ENCODE measurements at places on chromosomes 5 and 9. TPM values are rescaled to one million over a fixed set of nuclear protein-coding genes. Genes with fewer than 3 reads are reported as not detected.

TMEM167A gene
- total RNA-seq, result 28.2 TPM

PCDHGA7 gene
- total RNA-seq, result 2.0 TPM

ENG gene
- total RNA-seq, result 11.1 TPM

AJM1 gene
- 3.5 TPM for total RNA-seq

PCDHGB6 gene
- total RNA-seq, result 1.7 TPM

DNA sequence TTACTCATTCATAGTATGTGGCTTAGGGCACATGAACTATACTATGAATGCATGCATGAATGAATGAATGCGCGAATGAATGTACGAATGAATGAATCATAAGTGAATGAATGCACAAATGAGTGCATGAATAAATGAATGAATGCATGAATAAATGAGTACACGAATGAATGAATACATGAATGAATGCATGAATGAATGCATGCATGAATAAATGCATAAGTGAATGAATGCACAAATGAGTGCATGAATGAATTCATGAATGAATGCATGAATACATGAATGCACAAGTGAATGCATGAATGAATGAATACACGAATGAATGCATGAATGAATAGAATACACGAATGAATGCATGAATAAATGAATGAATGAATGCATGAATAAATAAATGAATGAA lies 52.5 kb upstream of the FCN1 start:
- DNase-seq, result no peak
- no peak overlapping the region for H3K27ac ChIP-seq
- H3K4me3 ChIP-seq, result no peak overlapping the region
- H3K4me1 ChIP-seq, result no peaks in the 10 kb centered on the region
- H3K27me3 ChIP-seq, result no peaks in the 10 kb centered on the region

DNA sequence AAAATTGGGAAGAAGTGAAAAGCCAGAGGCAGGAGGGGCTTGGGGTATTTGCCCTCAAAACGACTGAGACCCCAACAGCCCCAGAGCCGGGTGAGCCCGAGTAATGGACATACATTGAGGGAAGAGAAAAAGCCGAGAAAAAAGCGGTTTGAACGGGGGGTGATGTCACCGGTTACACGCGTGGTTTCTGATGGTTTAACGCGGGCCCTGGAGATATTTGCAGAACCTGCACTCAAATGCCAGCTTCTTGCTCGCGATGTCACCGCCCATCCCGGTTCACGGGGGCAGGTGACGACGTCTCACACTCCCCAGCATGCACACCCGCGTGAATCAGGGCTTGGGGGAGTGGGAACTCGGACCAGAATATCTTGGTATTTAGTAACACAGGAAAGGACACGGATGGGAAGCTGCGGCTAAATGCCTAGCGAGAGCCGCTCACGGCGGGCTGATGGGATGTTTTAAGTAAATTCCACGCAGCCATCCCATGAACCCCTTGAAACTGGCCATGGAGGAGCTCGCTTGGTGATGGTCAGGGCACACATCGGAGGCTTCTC lies 102.0 kb upstream of the RAPGEF1 start:
- no peak for DNase-seq
- H3K36me3 ChIP-seq, result no peaks in the 10 kb centered on the region
- no peaks in the 10 kb centered on the region for H3K27me3 ChIP-seq
- H3K4me1 ChIP-seq, result no peaks in the 10 kb centered on the region
- no peak overlapping the region for H3K4me3 ChIP-seq
- H3K27ac ChIP-seq, result no peak overlapping the region

- H3K4me3 ChIP-seq, result no peak overlapping the region
- no peaks in the 10 kb centered on the region for H3K4me1 ChIP-seq
- H3K36me3 ChIP-seq, result no peaks in the 10 kb centered on the region
Measured at GRCh38 chr5:160367261-160367660, 3.2 kb downstream of the C1QTNF2 start.

- H3K27ac ChIP-seq, result no peak overlapping the region
- H3K4me1 ChIP-seq, result no peaks in the 10 kb centered on the region
- DNase-seq, result no peak
- no peaks in the 10 kb centered on the region for H3K36me3 ChIP-seq
Measured at GRCh38 chr5:127355337-127355736, 64.7 kb downstream of the MEGF10 start.

- no peak overlapping the region for H3K4me3 ChIP-seq
- no peaks in the 10 kb centered on the region for H3K36me3 ChIP-seq
- no peak for DNase-seq
- no peaks in the 10 kb centered on the region for H3K27me3 ChIP-seq
Measured at GRCh38 chr9:128412120-128412790, 8.4 kb upstream of the CERCAM start.

DNA sequence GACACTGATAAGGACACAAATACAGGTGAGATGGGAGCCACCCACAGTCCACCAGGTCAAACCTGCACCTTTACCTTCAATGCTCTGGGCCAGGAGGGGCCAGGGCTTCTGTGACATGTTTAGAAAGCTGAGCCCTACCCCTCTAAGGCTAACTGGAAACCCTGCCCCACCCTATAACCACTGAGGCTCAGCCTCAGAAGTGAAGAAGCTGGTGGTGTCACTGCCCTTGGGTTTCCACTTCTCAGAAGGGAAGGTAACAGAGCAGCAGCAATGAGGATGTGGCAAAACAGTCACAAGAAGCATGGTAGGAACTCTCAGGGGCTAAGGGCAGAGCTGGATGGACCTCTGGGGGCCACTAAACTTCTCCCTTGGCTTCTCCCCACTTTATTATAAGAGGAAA lies 6.0 kb downstream of the PDGFRB start:
- H3K36me3 ChIP-seq, result no peaks in the 10 kb centered on the region
- H3K4me1 ChIP-seq, result no peaks in the 10 kb centered on the region
- no peak for DNase-seq
- no peak overlapping the region for H3K4me3 ChIP-seq

DNA sequence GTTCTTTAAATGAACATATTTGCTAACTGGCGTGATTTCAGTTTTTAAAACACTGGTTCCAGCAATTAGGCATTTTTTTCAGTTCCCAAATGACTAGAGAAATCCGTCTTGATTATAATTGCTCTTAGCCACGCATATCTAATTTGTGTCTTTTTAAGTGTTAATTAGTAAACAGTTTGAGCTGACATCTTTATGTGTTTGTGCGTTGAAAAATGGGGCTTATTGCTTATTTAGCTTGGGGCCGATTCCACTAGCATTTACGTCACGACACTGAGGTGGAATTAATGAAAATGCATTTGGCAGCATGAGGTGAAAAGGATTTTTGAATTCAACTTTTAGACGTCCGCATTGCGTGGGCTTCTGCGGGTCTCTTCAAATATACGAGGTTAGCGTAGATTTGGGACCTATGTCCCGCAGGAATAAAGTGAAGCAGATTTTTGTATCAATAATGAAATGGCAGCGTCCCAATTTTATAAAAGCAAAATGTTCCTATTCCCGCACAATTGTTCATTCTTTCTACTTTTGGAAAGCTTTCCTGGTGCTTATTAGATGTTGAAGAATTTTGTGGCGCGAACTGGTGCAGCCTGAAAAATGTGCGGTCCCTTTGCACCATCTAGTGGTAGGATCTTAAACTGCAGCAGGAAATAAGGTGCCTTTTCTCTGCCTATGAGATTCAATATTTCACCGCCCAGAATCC lies 122.7 kb upstream of the LMX1B start:
- DNase-seq, result no peak
- no peaks in the 10 kb centered on the region for H3K27me3 ChIP-seq
- no peaks in the 10 kb centered on the region for H3K4me1 ChIP-seq
- no peaks in the 10 kb centered on the region for H3K36me3 ChIP-seq
- no peak overlapping the region for H3K4me3 ChIP-seq

GRCh38 chr9:21597284-21597683 lies 115.2 kb upstream of the IFNE start:
- DNase-seq, result no peak
- H3K4me1 ChIP-seq, result no peaks in the 10 kb centered on the region
- H3K4me3 ChIP-seq, result no peak overlapping the region
- no peaks in the 10 kb centered on the region for H3K27me3 ChIP-seq

- no peaks in the 10 kb centered on the region for H3K36me3 ChIP-seq
- H3K4me3 ChIP-seq, result no peak overlapping the region
- H3K27ac ChIP-seq, result no peak overlapping the region
- H3K4me1 ChIP-seq, result no peaks in the 10 kb centered on the region
- H3K27me3 ChIP-seq, result no peaks in the 10 kb centered on the region
- no peak for DNase-seq
Measured at GRCh38 chr9:72871685-72872084, 81.2 kb downstream of the ALDH1A1 start.

GRCh38 chr5:36031223-36031622 lies 35.5 kb downstream of the UGT3A2 start:
- no peaks in the 10 kb centered on the region for H3K27me3 ChIP-seq
- no peak overlapping the region for H3K27ac ChIP-seq
- no peak overlapping the region for H3K4me3 ChIP-seq
- DNase-seq, result no peak
- no peaks in the 10 kb centered on the region for H3K36me3 ChIP-seq
- H3K4me1 ChIP-seq, result no peaks in the 10 kb centered on the region

- H3K27me3 ChIP-seq, result no peaks in the 10 kb centered on the region
- no peaks in the 10 kb centered on the region for H3K36me3 ChIP-seq
- no peak for DNase-seq
- no peak overlapping the region for H3K27ac ChIP-seq
Measured at GRCh38 chr9:133032171-133032570, 1.4 kb downstream of the GTF3C5 start.

- H3K4me3 ChIP-seq, result no peak overlapping the region
- no peak overlapping the region for H3K27ac ChIP-seq
- no peaks in the 10 kb centered on the region for H3K4me1 ChIP-seq
- H3K27me3 ChIP-seq, result no peaks in the 10 kb centered on the region
- H3K36me3 ChIP-seq, result peaks cover 45% of the 10 kb centered on the region
Measured at GRCh38 chr9:92719028-92719647, 45.5 kb downstream of the BICD2 start.

DNA sequence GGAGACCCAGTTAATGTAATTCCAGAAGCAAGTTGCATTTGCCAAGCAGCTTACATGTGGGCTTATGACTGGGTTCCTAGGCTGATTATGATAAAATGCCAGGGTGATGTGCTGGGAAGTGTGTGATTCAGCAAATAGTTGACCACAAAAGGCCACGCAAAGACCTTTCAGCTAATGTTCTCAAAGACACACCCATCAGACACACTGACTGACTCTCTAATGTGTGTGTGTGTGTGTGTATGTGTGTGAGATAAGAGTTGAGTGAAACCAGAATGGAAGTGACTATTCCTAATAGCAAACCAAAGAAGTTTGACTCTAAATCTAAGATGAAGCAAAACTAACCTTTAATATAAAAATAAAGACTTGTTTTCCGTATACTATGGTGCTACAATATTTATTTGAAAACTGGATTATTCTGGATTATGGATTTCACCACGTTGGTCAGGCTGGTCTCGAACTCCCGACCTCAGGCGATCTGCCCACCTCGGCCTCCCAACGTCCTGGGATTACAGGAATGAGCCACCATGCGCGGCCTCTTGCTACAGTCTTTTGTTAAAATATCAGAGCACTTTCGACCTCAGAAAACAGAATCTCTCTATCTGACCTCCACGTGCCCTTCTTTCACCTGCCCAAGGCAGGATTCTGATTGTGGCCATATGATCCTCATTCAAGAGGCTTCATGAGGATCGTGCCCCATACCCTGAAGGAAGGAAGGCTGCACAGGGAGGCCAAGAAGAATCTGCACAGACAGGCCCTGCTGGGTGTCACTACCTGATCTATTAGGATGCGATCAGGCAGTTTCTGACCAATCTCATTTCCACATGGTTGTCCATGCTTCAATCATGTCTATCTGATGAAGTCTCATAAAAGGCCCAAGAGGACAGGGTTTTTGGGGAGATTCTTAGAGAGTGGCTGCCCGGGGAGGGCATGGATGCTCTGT lies 75.6 kb downstream of the USP20 start:
- no peaks in the 10 kb centered on the region for H3K36me3 ChIP-seq
- no peaks in the 10 kb centered on the region for H3K27me3 ChIP-seq
- no peak for DNase-seq
- H3K4me3 ChIP-seq, result no peak overlapping the region

Measured in pancreas (tissue), 10 donors.